Stimulated activated CD8-positive, alpha-beta memory T cell treated with anti-CD3 and anti-CD28 coated beads, Interleukin-4, amount 100 ng/mL, for 1 hour (primary cell): ENCODE measurements at places on chromosomes 4 and X.

- no peak for DNase-seq
These were observed 132.4 kb upstream of the USP9X start for GRCh38 chrX:40952855-40953254.

DNA sequence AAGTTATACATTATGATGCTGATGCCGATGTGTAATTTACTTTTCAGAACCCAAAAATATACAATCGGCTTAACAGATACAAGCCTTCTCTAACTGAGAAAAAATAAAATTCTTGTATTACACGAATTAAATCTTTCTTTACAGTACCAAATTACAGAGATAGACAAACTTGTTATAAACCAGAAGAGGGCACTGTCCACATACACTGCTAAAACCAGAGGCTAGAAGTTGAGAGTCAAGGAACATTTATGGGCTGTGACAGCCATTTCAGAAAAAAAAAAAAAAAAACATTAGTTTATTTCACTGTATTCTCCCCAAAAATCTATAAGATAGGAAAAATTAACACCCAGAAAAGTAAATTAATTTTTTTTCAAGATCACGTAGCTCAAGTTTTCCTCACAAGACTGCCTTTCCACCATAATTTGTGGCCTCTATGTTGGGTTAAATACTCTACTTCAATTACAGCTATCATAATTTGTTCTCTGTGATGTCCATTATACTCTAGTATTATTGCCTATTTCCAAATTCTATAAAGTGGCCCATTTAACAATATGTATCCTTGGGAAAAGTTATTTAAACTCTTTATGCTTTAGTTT lies 12.0 kb downstream of the EREG start:
- no peak for DNase-seq

DNA sequence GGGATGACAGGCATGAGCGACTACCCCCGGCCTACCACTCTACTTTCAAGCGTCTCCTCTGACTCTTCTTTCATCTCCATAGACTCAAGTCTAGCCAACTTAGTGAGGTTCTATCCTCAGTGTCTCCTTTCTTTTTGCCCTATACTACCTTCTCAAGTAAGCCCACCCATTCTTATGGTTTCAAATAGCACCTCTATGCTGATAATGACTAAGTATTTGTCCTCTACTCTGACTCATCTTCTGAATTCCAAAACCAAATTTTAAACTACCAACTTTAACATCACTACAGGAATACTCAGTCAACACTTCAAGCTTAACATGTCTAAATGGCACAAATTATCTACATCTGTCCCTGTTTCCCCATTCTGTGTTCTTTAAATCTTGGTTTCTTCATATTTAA lies 47.8 kb downstream of the ELF2 start:
- DNase-seq, result no peak

GRCh38 chrX:10769696-10770619 lies 149.6 kb upstream of the MID1 start:
- DNase-seq, result no peak

DNA sequence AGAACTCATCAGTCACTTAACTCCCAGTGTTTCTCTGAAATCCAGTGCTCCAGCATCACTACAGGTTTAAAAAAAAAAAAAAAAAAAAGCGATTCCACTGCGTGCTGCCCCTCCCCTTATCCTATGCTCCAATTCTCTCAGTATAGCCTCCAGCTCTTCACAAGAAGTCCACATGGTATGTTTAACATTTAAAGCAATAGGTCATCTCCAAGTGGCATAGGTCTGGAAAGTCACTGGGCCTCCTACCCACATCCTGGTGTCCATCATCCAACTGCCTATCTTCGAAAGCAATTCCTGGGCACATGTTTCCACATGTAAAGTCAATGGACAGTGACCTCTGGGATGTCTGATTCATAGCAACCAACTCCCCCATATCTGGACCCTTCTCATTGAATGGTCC lies 66.5 kb upstream of the MAP3K15 start:
- no peak for DNase-seq

DNA sequence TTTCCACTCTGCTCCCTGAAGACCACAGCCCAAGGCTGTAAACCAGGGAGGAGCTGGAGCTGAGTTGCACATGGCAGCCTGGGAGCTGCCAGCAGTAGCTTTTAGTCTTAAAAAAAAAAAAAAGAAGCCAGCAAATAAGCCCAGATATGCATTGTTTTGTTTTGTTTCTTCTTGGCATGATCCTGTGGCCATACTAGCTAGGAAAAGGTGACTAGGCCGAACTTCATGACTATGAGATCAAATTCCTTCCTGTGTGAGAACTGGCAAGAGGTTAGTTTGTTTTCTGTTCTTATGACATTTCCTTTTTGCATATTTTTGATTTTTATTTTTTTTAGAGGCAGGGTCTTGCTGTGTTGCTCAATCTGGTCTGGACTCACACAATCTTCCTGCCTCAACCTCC lies 323.3 kb downstream of the DCTD start:
- no peak for DNase-seq

GRCh38 chrX:149987613-149988012 lies 49.3 kb upstream of the EOLA2 start:
- no peak for DNase-seq

- no peak for DNase-seq
These were observed 19.8 kb downstream of the BEX3 start for GRCh38 chrX:103396186-103396585.
